Endodermal cell (in vitro differentiated cells): ENCODE measurements at places on chromosomes 7 and 10.

GRCh38 chr7:99958564-99959227 lies 17.1 kb downstream of the AZGP1 start:
- no peak for DNase-seq

DNA sequence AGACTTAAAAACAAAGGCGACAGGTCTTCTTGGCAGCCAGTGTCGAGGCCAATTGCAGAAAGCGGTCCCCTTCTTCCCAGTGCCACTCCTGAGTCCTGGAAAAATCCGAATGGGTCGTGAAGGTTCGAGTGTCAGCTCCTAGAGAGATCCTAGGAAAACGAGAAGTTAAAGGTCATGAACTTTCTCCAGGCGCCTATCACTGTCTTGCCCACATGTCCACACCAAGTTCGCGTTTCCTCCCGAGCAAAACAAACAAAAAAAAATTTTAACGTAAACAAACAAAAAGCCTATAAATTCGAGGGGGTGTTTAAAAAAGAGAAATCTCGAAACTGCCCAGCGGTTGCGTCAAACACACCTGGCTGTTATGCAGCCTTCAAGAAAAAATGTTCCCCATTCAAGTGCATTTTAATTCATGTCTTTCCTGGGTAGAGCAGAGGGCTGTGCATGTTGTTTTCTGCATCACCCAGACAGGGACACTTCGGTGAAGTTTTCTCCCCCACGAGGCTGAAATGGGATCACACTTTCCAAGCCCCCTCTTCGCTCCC lies 1.5 kb downstream of the ARHGAP21 start:
- no peak for DNase-seq

DNA sequence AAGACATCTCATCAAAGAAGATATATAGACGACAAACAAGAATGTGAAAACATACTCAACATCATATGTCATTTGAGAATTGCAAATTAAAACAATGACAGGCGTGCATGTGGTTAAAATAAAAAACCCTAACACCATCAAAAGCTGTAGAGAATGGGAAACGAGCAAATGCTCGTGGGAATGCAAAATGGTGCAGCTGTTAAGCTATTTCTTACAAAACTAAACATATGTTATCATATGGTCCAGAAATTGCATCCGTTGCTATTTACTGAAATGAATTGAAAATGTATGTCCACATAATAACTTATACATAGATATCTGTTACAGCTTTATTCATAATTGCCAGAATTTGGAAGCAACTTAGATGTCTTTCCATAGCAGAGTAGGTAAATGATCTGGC lies 574.4 kb downstream of the TNS3 start:
- no peak for DNase-seq

DNA sequence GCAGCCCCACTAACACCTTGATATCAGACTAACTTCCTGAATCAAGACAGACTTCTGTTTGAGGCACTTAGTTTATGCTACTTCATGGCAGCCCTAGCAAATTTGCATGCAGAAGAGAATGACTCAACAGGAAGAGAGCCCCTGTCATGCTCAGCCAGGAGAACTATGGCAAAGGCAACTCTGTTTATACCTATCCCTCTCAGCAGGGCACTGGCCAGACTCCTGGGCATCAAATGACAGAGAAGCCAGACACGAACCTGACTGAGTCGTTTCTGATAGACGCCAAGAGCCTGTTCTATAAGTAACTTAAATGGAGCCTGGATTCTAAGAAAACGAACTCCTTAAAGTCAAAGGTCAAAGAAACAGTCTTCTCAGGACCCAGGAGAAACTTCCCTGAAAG lies 50.9 kb upstream of the UNC5B start:
- DNase-seq, result no peak

- peak; percentile 88 for DNase-seq
These were observed 113.7 kb downstream of the BRAF start for GRCh38 chr7:140810830-140811556.

- no peak for DNase-seq
These were observed 201.6 kb downstream of the THSD7A start for GRCh38 chr7:11630355-11630754.
